ENCODE measurements at places on chromosomes 1 and 21.

DNA sequence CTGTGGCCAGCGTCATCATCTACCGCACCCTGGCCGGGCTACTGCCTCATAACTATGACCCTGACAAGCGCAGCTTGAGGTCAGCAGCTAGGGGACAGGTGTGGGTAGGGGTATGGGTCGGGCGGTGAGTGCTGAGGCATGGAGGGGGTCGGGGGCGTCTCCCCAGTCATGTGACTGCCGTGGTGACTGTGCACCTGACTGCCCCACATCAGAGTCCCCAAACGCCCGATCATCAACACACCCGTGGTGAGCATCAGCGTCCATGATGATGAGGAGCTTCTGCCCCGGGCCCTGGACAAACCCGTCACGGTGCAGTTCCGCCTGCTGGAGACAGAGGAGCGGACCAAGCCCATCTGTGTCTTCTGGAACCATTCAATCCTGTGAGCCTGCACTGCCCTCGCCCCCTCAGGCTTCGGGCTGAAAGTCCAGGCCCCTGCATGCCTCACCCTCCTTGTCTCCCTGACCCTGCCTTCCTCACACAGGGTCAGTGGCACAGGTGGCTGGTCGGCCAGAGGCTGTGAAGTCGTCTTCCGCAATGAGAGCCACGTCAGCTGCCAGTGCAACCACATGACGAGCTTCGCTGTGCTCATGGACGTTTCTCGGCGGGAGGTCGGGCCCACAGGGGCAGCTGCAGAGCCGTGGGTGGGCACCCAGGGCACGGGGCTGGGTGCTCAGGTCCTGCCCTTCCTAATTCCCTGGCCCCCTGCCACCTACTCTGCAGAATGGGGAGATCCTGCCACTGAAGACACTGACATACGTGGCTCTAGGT lies 13.5 kb downstream of the PSRC1 start:
- no peak for DNase-seq

DNA sequence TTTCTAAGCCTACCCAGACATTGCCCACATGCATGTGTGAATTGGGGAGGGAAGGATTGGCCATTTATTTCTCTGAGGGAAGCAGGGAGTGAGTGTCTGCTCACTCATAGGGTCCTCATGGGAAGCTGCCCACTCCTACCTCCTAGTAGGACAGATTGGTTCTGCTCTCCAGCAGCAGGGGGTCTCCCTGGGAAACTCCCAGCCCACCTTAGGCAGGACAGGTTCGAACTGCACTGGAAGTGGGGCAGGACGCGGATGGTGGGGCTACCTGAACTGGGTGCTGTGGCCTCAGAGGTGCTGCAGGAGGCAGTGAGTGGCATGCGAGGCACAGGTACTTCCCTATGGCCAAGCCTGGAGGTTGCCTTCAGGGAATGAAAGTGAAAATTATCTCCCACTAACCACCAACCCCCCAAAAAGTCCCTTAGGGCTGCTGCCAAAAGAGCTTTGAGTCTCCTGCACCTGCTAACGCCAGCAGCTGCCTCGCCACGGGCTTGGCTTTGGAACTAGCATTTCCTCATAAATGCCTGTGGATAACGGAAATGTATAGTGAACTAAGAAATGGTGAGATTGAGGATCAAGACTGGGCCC lies 157.0 kb upstream of the COA6 start:
- DNase-seq, result no peak

- DNase-seq, result no peak
Measured at GRCh38 chr1:169868978-169869377, 24.7 kb downstream of the SCYL3 start.

- no peak for DNase-seq
Measured at GRCh38 chr1:64745986-64746940, 1.4 kb downstream of the RAVER2 start.

DNA sequence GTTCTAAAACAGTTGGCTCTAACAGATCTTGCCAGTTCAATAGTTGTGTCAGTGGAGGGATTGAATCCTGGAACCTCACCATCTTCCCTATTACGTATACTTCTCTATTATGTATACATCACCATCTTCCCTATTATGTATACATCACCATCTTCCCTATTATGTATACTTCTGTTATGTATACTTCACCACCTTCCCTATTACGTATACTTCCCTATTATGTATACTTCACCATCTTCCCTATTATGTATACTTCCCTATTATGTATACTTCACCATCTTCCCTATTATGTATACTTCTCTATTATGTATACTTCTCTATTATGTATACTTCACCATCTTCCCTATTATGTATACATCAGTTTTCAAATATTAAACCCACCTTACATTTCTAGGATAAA lies 34.4 kb upstream of the HP1BP3 start:
- DNase-seq, result no peak

GRCh38 chr1:206926286-206926685 lies 4.5 kb upstream of the FCMR start:
- DNase-seq, result no peak

DNA sequence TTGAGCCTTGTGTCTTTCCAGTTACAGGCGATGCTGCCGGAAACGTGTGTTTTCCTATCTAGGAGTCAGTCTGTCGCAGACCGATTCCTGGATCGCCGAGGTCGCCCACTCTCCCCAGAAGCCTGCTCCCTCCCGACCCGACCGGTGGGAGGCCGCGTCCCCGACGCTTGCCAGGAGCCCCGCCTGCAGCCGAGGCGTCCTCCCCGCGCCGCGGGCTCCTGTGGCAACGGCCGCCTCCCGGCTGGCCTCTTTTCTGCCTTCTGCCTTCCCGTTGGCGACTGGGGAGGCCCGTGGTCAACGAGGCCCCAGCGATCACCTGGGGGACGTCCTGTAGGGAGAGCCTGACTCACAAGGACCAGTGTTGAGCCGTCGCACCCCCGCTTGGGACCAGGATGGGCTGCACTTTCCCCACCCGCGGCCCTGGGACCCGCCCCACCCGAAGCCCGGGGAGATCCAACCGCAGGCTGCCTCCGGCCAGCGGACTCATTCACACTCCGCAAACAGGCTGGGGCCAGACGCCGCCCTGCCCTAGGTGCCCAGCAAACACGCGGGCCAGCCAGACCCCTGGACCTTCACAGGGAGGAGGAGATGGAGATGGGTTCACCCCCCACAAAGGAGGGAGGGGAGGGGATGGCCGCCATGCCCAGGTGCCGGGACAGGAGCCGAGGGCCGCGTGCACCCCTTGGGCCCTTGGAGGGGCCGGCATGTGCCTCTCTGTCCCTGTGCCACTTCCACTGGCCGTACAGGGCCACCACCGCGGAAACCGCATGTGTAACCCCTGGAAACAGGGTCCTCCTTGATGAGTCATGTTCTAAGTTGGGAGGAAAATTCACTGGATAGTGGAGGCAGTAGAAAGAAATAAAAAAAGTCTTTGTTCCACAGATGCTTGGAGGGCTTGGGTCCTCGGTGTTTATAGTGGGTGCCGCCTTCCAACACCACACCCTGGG lies 7.2 kb upstream of the COL6A1 start:
- no peak for DNase-seq

GRCh38 chr21:14889080-14889810 lies 175.6 kb downstream of the NRIP1 start:
- DNase-seq, result no peak

All from CD4-positive, alpha-beta T cell treated with Interferon alpha-2 for 1 hour (primary cell).